T1000 (cell line): ENCODE measurements at places on chromosomes 16 and 17.

DNA sequence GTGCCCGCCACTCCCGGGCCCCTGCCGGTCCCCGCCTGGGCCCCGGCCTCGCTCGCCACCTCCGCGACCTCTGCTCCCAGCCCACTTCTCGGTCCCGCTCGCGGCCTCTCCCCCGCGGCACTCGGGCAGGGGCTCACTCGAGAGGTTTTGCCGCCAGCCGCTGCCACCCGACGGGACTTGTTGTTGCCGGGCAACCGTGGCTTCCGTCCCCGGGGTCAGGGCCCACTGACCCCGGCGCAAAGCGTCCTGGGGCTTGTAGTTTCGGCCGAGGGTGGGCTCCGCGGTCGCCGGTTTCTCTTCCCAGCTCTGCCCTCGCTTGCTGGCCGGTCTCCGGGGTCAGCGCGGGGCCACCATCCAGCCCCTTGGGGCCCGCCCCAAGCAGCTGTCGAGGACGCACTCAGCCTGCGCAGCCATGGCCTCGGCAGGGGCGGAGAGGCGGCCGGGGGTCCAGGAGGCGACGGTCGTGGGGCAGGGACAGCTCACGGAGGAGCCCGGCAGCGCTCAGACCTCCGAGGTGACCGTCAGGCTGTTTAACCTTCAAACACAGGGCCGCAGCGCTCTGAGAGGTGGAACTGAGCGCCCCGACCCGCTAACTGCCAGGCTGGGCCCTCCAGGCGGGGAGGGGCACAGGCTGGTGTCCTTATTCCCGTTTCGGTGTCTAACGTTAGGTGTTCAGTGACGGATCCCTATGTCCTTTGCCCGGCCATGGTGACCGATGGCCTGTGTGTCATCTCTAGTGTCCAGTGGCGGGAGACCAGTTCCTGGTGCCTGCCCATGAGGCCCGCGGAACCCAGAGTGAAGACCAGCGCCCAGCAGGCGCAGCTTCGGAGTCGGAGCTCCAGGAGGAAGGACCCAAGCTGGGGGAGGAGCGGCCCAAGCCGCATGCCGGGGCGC lies at the start of the genes C16orf86 and ENKD1:
Gene C16orf86, plus strand, starts transcription at position 256 of the 894 bp plus-strand sequence. Its CDS starts 157 bp downstream, at position 413.
Gene ENKD1, minus strand, starts transcription at position 192 of the 894 bp plus-strand sequence. CDS start 308 bp downstream, outside the sequence.
- DNase-seq = peak; percentile 39

GRCh38 chr17:16938496-16939207 lies 33.3 kb downstream of the TNFRSF13B start:
- DNase-seq = no peak

GRCh38 chr17:10156948-10157607 lies 41.3 kb downstream of the GAS7 start:
- no peak for DNase-seq

- DNase-seq = no peak
These were observed 122.8 kb downstream of the ZFHX3 start for GRCh38 chr16:72924927-72925630.
